ENCODE measurements at places on chromosomes 13 and 19.

- DNase-seq = no peak
Measured at GRCh38 chr13:110123041-110123809, 183.7 kb downstream of the COL4A1 start.

DNA sequence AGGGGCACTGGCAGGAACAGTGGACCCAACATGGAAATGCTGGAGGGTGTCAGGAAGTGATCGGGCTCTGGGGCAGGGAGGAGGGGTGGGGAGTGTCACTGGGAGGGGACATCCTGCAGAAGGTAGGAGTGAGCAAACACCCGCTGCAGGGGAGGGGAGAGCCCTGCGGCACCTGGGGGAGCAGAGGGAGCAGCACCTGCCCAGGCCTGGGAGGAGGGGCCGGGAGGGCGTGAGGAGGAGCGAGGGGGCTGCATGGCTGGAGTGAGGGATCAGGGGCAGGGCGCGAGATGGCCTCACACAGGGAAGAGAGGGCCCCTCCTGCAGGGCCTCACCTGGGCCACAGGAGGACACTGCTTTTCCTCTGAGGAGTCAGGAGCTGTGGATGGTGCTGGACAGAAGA lies 4.1 kb downstream of the KLK2 start:
- DNase-seq = no peak

DNA sequence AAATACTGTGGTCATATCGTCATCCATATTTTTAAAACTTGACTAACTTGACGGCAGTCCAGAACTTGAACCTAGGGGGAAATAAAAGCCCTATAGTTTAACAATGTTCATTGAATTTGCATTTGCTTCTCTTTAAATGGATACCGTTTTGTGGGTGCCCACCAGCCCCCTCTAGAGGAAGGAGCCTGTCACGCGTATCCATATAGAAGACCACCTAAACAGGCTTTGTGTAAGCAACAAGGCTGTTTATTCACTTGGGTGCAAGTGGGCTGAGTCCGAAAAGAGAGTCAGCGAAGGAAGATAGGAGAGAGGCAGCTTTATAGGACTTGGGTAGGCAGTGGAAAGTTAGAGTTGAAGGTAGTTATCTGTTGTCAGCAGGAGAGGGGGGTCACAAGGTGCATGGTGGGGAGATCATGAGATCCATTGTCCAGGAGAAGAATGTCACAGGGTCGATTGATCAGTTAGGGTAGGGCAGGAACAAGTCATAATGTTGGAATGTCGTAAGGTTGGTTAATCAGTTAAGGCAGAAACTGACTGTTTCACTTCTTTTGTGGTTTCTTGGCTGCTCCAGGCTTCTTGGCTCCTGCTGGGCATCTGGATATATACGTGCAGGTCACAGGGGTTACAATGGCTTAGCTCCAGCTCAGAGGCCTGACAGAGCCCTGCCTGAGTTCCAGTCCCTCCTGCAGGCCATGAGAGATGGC lies 42.5 kb upstream of the ANKRD10 start:
- no peak for DNase-seq

- no peak for DNase-seq
Measured at GRCh38 chr13:37306778-37307544, 201.5 kb upstream of the CSNK1A1L start.

DNA sequence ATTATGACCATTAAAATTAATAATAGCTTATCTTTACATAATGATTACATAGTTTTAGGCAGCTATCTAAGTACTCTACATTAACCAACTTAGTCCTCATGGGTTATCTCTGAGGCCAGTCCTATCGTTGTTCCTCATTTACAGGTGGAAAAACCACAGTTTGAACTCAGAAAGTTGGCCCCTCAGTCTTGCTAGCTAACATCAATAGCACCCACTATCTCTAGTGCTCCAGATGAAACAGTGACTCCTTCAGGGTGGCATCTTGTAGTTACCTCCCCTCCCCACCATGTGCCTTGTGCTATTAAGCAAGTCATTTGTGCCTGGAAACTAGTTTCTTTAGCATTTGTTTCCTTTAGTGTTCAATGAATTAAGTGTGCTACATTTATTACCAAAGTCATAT lies 1086.7 kb downstream of the EFNB2 start:
- no peak for DNase-seq

DNA sequence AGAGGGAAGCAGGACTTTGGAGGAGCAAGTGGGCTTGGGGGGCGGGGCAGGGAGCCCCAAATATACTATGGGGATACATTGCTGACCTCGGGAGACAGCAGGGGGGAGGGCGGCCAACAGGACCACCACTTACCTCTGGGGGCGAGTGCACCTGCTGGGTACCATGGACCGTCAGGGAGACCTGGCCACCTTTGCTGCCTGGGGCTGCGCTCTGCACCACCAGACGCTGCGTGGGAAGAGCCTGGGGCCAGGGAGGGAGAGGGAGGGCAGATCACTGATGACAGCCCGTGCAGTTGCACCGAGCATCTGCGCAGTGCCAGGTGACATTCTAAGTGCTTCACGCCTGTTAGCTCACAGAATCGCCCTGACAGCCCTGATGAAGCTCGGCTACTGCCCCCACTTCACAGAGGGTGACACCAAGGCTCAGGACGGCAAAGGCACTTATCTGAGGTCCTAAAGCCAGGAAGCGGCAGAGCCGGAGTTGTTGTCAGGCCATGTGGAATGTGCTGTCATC lies 24.1 kb downstream of the RFX1 start:
- no peak for DNase-seq
